ENCODE measurements at places on chromosomes 16 and 17. TPM values are rescaled to one million over a fixed set of nuclear protein-coding genes. Genes with fewer than 3 reads are reported as not detected.

The SLC35G3 gene
- total RNA-seq: not detected

The C16orf89 gene
- total RNA-seq: 0.82 TPM

The KCNJ18 gene
- not detected for total RNA-seq

The PLLP gene
- total RNA-seq: 0.17 TPM

The CBFA2T3 gene
- total RNA-seq: not detected

The PMFBP1 gene
- total RNA-seq: not detected

The OGFOD3 gene
- total RNA-seq: 24.5 TPM

The KCNH6 gene
- not detected for total RNA-seq

The ITPRIPL2 gene
- 38.6 TPM for total RNA-seq

The VWA3A gene
- total RNA-seq: not detected

The CHP2 gene
- not detected for total RNA-seq

The FAM234A gene
- 138 TPM for total RNA-seq
